ENCODE measurements at places on chromosomes 11 and 22. TPM values are rescaled to one million over a fixed set of nuclear protein-coding genes. Genes with fewer than 3 reads are reported as not detected.

Gene CCDC87
- 0.16 TPM for total RNA-seq

Gene MS4A6E
- not detected for total RNA-seq

Gene LBHD1
- total RNA-seq = 26.0 TPM

Gene CD248
- total RNA-seq = 11.0 TPM

Gene CHST1
- not detected for total RNA-seq

Gene TRIM48
- not detected for total RNA-seq

Gene ISX
- total RNA-seq = not detected

DNA sequence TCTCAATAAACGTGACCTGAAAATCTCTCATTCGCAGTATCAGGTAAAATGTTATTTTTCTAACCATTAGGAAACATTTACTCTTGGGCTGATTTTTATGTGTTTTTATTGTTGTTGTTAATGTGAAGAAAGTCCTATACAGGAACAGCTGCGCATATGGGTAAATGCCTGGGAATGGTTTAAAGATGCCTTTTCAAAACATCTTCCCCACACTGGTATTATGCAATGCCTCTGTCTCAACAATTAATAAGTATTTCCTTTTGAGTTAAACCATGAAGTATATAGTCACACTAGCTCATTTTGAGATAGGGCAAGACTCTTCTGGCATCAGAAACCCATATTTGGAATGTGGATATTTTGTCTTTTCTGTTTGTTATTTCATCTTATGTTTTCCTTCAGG is 13.7 kb upstream of the LIN7C start:
- no peak overlapping the region for H3K27ac ChIP-seq
- no peaks in the 10 kb centered on the region for H3K4me1 ChIP-seq
- peaks cover 2% of the 10 kb centered on the region for H3K36me3 ChIP-seq
- DNase-seq = no peak
- H3K4me3 ChIP-seq = no peak overlapping the region

DNA sequence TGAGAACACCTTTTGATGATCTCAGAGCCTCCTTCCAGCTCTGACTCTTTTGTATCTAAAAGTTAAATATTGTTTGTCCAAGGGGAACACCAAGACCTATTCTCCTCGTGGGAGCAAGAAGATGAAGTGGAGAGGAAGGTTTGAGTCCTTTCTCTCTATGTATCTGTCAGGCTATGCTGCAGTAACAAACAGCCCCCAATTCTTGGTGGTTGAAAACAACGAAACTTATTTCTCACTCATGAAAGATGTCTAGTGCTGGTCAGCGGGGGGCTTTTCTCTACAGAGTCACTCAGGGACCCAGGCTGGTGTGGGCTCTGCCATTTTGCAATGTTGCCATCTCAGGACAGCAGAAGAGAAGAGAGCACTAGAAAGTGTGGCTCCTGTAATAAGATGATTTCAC is 6.2 kb upstream of the CRYBB2 start:
- no peak for DNase-seq
- H3K36me3 ChIP-seq = no peaks in the 10 kb centered on the region
- H3K4me1 ChIP-seq = peaks cover 2% of the 10 kb centered on the region
- no peak overlapping the region for H3K4me3 ChIP-seq
- H3K27ac ChIP-seq = no peak overlapping the region
- peaks cover 18% of the 10 kb centered on the region for H3K27me3 ChIP-seq

DNA sequence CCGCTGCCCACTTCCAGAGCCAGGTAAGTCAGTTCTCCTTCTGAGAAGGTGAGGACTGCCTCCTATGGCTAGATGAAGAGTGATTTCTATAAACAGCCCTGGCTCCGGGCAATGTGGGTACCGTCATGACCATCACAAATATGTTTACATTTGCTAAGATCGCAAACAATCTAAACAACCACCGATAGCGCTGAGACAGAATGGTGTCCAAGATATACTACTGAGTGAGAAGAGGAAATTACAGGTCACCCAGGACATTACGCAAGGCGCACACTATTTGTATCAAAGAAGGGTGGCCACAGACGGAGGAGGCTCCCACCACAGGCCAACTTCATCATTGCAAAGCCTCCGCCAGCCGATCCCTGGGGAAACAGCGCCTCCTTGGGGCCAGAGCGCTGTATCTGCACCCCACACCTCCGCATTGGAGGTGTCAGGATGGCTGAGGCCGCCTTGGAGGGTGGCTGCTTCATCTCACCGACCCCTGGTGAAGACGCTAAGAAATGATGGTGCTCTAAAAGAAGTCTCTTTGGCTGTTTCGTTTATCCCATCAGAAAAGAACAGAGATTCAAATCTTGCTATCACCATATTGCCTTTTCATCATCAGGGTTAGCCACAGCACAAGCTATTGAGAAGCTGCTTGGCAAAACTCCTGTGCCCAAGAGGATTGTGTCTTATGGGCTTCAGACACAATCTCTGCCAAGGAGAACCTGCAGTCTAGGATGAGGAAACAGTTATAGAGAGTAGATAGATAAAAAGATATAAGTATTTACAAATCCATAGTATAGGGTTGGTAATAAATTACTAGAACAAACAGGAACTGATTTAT is 12.3 kb upstream of the ASRGL1 start:
- no peak overlapping the region for H3K4me3 ChIP-seq
- H3K36me3 ChIP-seq = no peaks in the 10 kb centered on the region
- DNase-seq = peak; percentile 81
- H3K27me3 ChIP-seq = peaks cover 6% of the 10 kb centered on the region
- peaks cover 2% of the 10 kb centered on the region for H3K4me1 ChIP-seq
- H3K27ac ChIP-seq = no peak overlapping the region

DNA sequence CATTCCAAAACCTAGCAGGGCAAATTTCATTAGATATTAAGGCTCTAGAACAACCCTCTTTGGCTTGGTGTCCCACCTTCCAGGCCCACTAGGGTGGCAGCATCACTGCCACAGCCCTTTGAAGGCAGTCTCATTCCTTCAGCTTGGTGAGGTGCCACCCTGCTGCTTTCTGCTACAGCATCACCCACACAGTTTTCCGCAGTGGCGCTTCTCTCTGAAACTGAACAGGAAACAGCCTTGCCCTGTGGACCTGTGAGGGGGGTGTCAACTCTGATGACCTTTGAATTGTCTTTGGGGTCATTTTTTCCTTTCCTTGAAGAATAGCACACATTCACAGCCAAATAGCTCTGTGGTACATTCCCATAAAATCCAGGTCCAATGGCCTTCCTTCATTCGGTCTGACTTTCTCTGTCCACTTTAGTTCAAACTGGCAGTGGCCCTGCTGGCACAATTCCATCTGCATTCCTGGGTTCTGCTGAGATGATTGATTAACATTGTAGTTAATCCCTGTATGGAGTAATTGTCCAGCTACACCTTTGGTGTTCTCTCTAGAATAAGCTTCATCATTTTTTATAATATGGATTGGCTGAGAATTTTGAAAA is 251.9 kb upstream of the FAT3 start:
- no peak overlapping the region for H3K4me3 ChIP-seq
- H3K27me3 ChIP-seq = no peaks in the 10 kb centered on the region
- H3K36me3 ChIP-seq = no peaks in the 10 kb centered on the region
- no peaks in the 10 kb centered on the region for H3K4me1 ChIP-seq

GRCh38 chr11:104772806-104773241 is 125.4 kb downstream of the CASP12 start:
- no peaks in the 10 kb centered on the region for H3K27me3 ChIP-seq
- no peak overlapping the region for H3K4me3 ChIP-seq
- peaks cover 1% of the 10 kb centered on the region for H3K36me3 ChIP-seq
- H3K4me1 ChIP-seq = peaks cover 16% of the 10 kb centered on the region
- no peak overlapping the region for H3K27ac ChIP-seq

GRCh38 chr11:64444838-64445441 is 86.0 kb downstream of the RPS6KA4 start:
- DNase-seq = no peak
- no peak overlapping the region for H3K27ac ChIP-seq
- peaks cover 22% of the 10 kb centered on the region for H3K27me3 ChIP-seq
- H3K36me3 ChIP-seq = no peaks in the 10 kb centered on the region
- H3K4me1 ChIP-seq = peaks cover 17% of the 10 kb centered on the region

DNA sequence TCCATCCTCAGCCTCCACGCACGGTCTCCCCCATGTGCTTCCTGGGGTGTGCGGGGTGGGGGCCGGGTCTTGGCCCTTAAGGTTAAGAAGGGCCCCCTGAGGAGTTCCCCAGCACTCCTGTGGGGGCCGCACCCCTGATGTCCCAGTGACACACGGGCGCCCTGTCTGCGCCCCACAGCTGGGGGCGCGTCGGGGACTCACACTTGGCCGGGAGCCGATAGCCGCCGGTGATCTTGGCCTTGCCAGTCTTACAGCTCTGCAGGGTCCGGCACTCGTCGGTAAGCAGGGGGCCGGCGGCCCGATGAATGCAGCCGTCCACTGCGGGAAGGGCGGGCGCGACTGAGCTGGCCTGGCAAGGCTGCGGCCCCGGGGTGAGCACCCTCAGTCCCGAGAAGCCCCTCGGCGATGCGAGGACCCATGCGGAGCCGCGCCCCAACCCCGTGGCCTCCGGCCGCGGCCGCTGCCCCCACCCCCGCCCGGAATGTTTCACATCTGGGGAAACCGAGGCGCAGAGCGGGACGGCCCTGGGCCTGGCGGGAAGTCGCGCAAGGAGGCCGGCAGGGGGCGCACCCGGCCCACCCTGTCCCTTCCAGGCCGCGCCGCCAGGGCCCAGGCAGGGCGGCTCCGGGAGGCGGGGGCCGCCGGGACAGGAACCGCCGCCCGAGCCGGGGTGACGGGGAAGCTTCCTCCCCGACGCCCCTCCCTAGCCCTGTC is 13.9 kb downstream of the OTUB1 start:
- no peak overlapping the region for H3K27ac ChIP-seq
- H3K4me1 ChIP-seq = no peaks in the 10 kb centered on the region
- DNase-seq = peak; percentile 84

GRCh38 chr11:78251083-78251775 is 62.5 kb downstream of the USP35 start:
- H3K36me3 ChIP-seq = no peaks in the 10 kb centered on the region
- no peak overlapping the region for H3K4me3 ChIP-seq
- peaks cover 2% of the 10 kb centered on the region for H3K4me1 ChIP-seq
- DNase-seq = no peak

- H3K4me3 ChIP-seq = no peak within 1 kb of the TSS
- no peak for DNase-seq
- no peak within 1 kb of the TSS for H3K27ac ChIP-seq
- no peaks in the 10 kb centered on the region for H3K27me3 ChIP-seq
Measured at GRCh38 chr11:60866911-60867870, at the start of gene ZP1. Gene ZP1 (plus strand): TSS chr11:60867542. CDS start chr11:60867562, 20 bp downstream.

DNA sequence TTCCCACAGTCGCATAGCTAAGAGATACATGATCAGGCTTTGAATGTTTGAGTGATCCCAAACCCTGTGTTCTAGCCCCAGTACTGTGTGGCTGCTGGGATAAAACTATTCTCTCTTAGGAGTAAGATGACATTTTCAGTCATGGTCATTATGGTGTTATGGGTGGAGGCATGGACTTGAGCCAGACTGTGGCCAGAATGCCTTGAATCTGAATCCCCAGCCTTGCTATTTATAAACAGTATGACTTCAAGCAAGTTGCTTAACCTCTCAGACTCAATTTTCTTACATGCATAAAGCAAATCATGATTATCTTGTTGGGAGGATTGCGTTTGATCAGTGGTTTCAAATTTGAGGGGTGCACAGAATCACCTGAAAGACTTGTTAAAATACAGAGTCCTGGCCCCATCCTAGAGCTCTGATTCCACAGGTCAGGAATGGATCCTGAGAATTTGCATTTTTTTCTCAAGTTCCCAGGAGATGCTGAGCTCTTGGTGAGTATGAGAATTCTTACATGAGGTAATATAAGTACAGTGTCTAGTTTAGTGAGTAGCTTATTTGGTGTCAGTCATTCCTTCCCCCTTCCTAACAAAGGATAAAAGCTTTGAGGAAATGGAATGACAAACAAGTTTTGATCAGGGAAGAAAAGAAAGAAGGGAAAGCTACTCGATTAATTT is 571.7 kb downstream of the METTL15 start:
- no peaks in the 10 kb centered on the region for H3K4me1 ChIP-seq
- no peak overlapping the region for H3K4me3 ChIP-seq
- H3K27ac ChIP-seq = no peak overlapping the region

DNA sequence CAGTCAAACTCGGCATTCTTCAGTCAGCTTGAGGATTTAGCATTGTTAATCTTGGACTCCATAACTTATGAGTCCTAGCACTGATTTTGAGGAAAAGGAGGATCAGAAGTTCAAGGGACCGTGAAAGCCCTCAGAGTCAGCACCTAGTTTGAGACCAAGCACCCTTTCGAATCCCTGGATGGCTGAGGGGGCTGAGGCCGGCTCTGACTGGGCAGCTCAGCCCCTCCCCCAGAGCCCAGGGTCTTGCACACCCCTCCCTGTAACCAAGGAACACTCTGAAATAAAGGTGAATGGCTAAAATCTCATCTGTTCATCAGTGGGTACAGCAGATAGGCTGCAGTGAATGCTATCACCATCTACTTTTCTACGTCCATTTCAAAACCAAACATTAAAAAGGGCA is 27.3 kb downstream of the SLC25A18 start:
- H3K36me3 ChIP-seq = peaks cover 5% of the 10 kb centered on the region
- H3K4me3 ChIP-seq = no peak overlapping the region
- no peak overlapping the region for H3K27ac ChIP-seq
- DNase-seq = no peak

DNA sequence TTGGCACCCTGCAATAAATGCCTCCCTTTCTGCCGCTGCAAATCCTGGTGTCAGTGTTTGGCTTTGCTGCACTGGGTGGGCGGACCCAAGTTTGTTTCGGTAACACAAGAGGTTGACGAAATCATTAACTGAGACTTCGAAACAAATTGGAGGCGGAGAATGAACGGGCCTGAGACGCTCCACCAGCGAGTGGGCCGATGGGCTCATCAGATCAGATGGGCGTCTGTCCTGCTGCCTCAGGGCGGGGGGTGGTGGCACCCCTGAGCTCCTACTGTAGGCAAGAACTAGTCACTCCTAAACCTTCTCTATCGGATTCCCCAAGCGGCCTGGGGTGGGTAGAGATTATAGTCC is 918 bp upstream of the CAPN5 start:
- peak overlapping the region; percentile 85 for H3K4me3 ChIP-seq
- H3K36me3 ChIP-seq = no peaks in the 10 kb centered on the region
- DNase-seq = peak; percentile 32
- no peaks in the 10 kb centered on the region for H3K27me3 ChIP-seq

- DNase-seq = no peak
- H3K27me3 ChIP-seq = no peaks in the 10 kb centered on the region
- H3K27ac ChIP-seq = no peak overlapping the region
- H3K4me3 ChIP-seq = no peak overlapping the region
- H3K36me3 ChIP-seq = peaks cover 9% of the 10 kb centered on the region
Measured at GRCh38 chr22:23683545-23683944, 7.3 kb upstream of the RGL4 start.

DNA sequence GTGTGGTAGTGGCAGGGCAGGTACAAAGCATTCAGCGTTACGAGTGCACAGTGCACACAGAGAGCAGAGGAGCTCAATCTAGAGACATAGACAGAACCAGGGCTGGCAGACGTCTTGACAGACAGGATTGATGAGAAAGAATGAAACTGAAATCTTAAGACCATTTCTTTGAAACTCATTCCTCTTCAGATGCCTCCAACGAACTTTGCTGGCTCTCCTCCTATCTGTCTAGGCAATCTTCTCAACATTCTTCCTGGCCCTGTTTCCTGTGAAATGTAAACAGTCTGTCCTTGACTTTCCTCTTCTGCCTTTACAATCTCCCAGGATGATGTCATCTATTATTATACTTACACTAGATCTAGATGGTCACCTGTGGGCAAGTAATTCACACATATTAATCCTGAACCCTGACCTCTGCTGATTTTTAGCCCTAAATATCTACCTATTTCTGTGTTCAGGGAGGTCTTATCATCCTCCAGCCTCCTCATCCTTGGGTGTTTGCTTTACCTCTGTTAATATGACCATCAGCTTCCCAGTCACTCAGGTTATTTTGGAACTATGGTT is 119.5 kb downstream of the ENTHD1 start:
- H3K36me3 ChIP-seq = peaks cover 2% of the 10 kb centered on the region
- DNase-seq = peak; percentile 31
- H3K27me3 ChIP-seq = peaks cover 6% of the 10 kb centered on the region
- peaks cover 14% of the 10 kb centered on the region for H3K4me1 ChIP-seq
- H3K27ac ChIP-seq = peak overlapping the region; percentile 8

All from activated naive CD8-positive, alpha-beta T cell treated with anti-CD3 and anti-CD28 coated beads for 36 hours (primary cell).